ENCODE measurements at places on chromosomes 4 and X.

DNA sequence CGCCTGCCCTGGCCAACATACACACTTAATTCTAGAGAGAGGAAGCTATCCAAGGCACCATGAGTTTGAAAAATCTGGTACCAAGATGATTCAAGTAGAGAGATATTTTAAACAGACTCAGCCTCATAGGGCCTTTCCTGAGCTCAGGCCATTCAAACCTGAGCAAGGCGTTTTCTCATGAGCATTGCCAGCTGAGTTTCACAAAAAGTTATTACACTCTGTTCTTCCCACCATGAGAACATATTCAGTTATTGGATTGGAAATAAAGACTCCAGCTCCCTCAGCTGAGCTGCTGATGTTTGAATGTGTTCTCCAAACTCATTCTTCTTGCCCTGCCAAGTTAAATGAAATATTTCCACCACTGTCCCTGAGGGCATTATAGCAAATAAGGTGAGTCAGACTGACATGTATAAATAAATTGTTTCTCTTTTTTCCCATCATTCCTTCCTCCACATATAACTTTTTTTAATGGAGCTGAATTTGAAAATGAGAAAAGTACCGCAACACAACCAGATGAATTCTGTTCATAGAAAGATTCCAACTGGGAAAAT lies 429.6 kb downstream of the RAB28 start:
- no peak for DNase-seq

DNA sequence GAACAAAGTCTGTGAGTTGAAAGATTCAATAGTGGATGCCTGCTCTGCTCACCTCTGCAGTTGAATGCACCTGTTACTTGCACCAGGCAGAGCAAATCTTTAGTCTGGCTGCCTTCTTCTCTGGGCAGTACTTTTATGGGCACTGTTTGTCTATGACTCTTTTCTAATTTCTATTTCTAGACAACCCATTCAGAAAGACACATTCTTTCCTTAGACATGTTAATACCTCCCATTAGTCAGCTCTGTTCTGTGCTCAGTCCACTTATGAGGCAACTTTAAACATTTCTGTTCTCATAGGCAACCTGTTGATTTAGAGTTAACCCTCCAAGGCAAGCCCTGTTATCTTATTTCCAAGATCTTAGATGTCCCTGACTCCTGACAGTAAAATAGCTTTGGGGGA lies 108.9 kb downstream of the SYNPO2 start:
- DNase-seq, result peak; percentile 73

- DNase-seq, result peak; percentile 81
Observed at GRCh38 chrX:30875957-30876356, 13.1 kb downstream of the TAB3 start.

DNA sequence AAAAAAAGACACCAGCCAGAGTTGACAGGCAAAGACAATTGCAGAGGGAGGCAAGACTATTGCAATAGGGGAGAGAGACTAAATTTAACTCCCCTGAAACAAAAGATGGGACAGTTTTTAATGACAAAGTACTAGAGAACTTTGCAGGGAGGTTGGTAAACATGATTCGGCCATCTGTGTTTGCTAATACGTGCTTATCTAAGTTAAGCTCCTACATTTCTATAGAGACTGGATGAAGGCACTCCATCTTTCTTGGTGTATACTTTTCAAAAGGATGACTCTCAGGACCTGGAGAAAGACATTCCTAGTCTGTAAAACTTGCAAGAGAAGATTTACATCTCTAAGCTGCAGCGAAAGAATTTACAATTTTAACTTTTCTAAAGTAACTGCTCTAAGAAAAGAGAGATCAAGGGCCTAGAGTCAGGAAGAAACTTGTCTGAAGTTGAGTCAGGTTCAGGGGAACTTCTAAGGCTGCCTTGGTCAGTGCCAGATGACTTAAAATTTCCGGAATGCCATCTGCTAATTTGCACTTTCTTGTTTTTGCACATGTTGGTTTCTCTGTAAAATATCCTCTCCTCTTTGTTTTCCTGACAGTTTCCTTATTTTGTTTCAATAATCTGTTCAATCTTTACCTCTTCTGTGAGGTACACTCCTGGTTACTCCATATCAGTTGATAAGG lies 10.6 kb downstream of the ADAM29 start:
- no peak for DNase-seq

DNA sequence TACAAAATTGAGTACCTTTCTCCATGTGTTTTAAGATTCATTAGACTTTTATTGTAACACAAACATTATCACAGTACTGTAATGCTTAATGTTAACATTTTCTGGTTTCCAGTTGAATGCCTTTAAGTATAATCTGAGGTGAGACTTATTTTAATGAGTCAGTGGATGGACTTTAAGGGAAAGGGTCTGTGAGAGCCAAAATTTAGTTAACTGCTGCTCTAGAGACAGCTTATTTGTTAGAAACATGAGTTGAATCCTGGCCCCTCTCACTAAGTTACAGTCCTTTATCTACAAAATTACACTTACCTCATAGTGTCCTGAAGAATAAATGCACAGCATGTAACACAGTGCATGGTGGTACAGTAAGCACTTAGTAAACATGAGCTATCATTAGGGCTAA lies 66.0 kb downstream of the PGRMC2 start:
- DNase-seq, result no peak

GRCh38 chrX:110746014-110746413 lies 49.6 kb downstream of the CHRDL1 start:
- DNase-seq, result no peak

GRCh38 chr4:36737691-36738090 lies 456.3 kb downstream of the DTHD1 start:
- DNase-seq, result no peak

DNA sequence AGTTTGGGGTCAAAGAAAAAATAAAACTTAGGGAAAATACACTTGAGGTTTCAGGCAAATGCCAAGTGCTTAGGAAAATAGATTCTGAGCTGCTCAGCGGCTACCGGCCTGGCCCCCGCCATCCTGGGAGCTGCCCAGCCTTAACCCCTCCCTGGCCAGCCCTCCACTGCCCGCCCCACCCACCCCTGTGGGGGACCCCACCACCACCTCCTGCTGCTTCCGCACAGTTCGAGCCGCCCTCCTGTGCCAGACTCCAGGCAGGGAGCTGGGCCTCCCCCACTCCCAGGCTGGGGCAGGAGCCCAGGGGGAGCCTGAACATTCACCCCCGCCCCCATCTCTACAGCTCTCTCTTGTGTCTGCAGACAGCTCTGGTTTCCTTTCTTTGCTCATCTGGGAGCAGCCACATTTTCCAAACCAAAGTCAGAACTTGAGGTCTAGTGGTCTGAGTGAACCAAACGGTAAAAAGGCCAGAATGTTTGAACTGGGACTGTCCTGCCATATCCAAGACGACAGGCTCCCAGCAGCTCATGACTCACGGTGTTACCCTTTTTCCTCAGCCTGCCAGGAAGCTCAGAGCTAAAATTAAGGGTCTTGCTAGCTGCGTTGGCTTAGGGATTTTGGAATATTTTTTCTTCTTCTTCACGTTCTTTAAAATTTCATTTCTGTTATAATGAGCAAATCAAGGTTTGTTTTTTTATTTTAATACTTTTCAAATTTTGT lies 4.7 kb upstream of the FGFR3 start:
- DNase-seq, result peak; percentile 12

- DNase-seq, result no peak
Observed at GRCh38 chr4:3340038-3340699, 47.3 kb downstream of the RGS12 start.

- no peak for DNase-seq
Observed at GRCh38 chrX:18883234-18883960, 100.5 kb downstream of the PHKA2 start.

DNA sequence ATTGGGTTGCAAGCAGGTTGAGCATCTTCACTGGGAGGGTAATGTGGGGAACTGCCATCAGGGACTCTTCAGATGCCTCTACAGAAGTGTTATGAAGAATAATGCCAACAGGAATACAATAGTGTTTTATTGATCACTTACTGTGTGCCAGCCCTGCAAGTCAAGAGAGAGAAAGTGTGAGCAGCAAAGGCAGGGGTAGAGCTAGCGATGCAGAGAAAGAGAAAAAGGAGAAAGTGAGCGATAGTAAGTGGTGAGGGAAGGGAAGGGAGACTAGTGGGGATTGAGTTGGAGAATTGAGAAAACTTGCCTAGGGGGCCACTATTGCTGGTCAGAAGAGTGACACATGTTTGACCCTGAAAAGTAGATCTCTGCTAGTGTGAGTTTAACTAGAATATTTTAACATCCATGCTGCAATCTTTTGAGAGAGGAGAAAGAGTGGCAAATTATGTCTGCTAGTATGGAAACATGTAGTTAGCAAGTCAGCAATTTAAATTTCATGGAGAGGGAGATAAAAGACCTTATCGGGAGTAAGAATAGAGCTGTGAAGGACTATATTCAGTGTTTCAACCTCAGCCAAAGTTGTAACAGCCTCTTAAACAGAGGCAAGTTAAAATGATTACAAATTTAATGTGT lies 12.2 kb downstream of the AFF1 start:
- no peak for DNase-seq

DNA sequence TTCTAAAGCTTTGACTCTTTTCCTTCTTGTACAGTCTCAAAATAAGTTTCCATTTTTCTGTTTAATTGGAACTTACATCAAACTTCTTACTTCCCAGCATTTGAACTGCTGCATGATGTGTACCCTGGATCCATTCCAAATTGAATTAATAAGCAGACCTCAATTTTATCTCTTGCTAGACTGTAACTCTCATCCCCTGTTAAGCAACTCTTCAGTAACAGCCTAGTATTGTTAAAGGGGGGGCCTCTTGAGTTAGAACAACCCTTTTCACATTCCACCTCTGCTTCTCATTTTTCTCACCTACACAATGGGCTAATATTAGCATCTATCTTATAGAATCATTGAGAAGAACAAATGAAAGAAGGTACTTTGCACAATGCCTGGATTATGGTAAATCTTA lies 169.4 kb downstream of the IL1RAPL1 start:
- no peak for DNase-seq

DNA sequence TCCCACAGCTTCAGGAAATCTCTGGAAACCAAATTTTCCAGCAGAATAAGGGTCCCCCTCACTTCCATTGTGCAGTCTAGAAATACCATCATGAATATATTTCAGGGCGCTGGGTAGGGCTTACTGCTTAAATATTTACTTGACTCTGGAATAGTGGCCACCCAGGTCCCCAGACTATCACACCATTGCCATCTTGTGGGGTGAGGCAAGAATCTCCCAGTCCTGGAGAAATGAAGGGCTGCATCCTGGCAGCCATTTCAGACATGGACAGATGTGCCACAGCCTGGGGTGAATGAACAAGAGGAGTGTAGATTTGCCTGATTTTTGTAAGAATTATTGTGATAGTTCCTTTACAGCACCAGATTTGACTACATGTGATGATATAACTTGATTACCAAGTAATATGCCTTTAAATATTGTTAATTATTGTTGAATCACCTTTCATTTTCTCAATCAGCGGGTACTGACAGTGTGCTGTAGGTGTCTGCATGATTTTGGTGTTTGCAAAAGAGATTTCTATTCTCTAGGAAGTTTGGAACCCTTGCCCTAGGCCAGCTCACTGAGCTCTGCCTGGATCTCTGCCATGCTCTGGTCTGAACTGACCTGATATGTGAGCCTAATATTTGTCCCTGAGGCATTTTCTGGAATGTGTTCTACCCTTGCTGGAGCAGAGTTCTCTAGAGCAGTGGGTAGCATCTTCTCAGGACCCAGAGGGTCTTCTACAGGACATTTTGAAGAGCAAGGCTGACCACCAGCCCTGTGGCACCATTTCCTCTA lies 183.4 kb downstream of the KIT start:
- peak; percentile 57 for DNase-seq

- peak; percentile 76 for DNase-seq
Observed at GRCh38 chr4:55458164-55458563, 62.4 kb downstream of the TMEM165 start.

DNA sequence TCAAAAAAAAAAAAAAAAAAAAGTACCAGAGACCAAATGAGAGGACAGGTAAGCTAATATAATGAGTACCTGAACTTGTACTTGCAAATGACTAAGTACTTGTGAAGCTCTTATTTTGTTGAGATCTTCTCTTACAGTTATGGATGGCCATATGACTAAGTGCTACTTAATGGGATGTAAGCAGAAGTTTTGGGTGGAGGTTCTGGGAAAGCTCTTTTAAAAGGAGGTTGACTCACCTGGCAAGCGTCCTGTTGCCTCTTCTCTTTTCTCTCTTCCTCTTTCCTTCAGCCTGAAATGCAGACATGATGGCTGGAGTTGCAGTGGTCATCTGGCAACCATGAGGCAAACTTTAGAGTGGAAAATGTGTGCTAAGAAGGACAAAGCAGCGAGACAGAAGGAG lies 36.9 kb upstream of the MED14 start:
- peak; percentile 91 for DNase-seq

GRCh38 chrX:27976284-27976683 lies 5.0 kb downstream of the DCAF8L1 start:
- DNase-seq, result no peak

GRCh38 chr4:24741910-24742309 lies 53.5 kb upstream of the SOD3 start:
- peak; percentile 16 for DNase-seq

DNA sequence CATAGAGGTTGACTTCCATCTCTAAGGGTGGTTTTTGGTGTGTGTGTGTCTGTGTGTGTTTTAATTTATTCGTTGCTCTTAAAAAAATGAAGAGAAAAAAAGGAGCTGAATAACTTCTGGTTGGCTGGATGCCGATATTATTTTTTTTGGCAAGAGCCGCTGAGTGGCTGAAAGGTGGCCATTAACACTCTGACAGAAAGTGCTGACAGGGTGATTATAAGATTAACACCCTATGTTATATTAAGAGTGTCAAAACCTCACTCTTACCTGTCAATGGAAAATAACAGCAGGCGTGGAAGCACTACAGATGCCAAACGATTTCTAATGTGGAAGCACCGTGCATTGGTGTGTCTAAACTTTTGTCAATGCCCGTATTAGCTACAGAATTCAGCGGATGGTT lies 622.5 kb downstream of the ANKRD50 start:
- no peak for DNase-seq

GRCh38 chr4:95466791-95467190 lies 82.0 kb downstream of the UNC5C start:
- DNase-seq, result no peak

DNA sequence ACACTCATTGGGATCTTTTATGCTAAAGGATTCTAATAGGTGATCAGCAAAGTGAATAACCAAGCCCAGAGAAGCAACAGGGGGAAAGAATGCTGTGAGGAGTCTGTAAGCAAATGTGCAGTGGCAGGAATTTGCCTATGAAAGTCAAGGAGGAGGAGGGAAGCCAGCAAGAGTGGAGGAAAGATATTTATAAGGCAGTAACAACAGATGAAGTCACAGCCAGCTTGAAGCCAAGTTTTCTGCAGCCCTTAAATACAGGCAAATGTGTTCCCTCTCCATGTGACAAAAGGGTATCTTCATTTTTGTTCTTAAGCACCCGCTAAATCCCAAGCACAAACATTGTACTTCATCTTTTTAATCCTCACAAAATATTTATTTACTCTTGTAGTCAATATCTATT lies 275.0 kb upstream of the CLNK start:
- no peak for DNase-seq

DNA sequence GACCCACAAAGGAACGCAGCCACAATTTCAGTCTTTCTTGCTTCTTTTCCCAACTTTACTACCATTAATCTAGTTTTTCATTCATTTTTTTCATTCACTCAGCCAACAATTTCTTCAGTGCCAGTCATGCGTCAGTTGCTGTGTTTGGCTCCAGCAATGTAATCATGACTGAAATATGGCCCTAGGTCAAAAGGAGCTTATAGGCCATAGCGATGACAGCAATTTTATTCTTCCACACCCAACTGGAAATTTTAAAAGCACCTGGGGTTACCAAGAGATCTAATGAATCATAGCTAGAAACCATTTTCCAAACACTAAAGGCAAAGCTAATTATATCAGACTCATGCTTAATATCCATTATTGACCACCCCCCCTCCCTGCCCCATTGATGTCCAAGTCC lies 29.8 kb upstream of the C1QTNF7 start:
- DNase-seq, result peak; percentile 45
